GM19239 (cell line): ENCODE measurements at places on chromosomes 3 and 15.

GRCh38 chr3:113468539-113468938 is 27.2 kb upstream of the CFAP44 start:
- no peak for DNase-seq

- no peak for DNase-seq
These were observed 21.1 kb downstream of the OXNAD1 start for GRCh38 chr3:16286161-16286560.

- no peak for DNase-seq
These were observed 97.1 kb downstream of the CEMIP start for GRCh38 chr15:80876348-80876674.

DNA sequence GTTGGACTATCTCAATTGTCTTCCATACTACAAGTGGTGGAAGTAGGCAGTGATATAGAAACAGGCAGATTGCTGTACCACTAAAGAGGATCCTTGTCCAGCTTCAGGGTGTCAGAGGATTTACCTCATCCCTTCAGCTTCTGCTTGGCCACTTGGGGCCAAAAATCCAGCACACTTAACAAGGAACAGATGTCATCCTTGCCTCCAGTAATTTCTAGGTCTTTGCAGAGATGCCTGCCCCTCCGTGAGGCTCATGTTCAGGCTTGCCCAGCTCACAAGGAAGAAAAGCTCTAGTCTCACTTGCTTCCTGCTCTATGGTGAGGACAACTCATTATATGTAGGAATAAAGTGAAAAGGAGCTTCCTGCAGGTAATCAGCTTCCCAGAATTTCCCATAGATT is 510.3 kb downstream of the EPHA3 start:
- no peak for DNase-seq

DNA sequence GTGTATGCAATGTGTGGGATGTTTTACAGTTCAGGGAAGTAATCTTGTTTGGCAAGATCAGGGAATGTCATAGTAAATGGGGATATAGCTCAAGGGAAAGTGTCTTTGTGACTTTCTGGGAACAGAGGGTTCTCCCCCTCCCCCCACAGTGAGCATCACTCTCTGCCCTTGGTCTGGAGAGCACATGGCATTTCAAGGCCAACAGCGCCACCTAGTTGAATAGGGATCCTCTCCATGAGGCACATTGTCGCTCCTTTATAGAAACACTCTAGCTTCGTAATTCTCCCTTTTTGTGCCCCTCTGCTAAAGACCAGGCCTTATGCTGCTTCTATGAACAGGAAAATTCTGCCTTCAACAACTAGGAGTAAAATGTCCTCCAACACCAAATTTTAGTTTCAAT is 37.1 kb upstream of the ARNT2 start:
- DNase-seq = no peak

DNA sequence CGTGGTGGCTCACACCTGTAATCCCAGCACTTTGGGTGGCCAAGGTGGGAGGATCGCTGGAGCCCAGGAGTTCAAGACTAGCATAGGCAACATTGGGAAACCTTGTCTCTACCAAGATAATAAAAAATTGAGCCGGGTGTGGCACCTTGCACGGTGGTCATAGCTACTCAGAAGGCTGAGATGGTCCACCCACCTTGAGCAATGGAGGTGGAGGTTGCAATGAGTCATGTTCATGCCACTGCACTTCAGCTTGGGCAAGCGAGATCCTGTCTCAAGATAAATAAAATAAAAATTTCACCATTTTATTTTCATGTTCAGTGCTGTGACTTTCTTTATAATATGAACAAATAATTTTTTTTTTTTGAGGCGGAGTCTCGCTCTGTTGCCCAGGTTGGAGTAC is 12.5 kb downstream of the MAPK6 start:
- no peak for DNase-seq

- DNase-seq = no peak
These were observed 221.1 kb downstream of the SLCO3A1 start for GRCh38 chr15:92074646-92075045.

DNA sequence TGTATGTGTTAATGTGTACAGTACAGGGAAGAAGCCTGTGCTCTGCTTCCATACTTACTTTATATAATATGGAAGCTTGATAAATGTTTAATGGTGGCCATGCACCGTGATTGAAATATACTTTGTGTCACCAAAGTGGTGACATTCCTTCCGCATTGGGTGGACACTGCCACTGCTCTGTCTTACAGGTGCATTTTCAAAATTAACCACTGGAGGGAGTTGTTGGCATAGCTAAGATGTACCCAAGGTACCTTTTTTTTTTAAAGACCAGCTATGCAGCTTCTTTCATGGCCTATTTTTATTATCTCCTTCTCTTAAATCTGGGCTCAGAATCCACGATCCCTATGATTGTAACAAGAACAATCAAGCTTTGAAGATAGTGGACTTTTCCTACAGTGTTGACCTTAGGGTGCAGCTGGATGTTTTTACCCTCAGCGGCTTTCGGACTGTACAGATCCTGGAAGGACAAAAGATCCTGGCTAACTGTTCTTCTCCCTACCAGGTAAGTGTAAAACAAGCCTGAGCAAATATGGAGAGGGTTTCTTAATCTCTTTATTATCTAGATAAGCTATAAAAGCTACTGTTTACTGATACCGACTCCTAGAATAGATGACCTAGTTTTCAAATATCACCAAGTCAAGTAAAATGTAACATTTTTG is 21.6 kb upstream of the PAK6 start:
- no peak for DNase-seq

GRCh38 chr3:155889952-155890351 is 19.5 kb downstream of the GMPS start:
- no peak for DNase-seq

DNA sequence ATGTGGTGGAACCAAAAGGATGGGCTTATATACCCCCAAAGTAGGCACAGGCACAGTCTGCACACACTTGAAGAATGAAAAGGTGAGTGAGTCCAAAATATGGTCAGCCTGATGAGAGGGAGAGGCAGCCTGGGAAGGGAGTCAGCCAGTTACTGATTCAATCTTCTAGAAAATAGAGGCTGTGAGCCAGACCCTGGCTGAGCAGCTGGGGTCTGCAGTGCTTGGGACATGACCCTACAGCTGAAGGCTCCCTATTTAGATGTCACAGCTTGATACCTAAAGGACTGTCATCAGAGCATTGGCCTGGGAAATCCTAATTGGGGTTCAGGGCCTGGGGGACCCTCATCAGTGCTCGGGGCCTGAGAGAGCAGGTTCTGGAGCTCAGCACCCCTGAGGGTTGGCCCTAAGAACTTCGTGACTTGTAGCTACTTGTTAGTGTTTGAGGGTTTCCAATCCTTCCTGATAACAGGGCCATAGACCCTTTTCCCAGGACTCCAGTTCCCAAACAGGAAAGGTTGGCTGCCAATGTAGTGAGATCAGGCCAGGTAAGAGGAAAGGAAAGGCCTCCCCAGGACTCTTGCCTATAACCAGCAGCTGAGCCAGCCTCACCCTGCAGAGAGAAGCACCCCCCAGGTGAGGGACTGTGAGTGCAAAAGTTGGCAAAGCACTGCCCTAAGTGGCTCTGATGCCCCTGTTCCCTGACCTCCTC is 54.7 kb upstream of the SLCO2A1 start:
- DNase-seq = no peak

- DNase-seq = no peak
These were observed 158.6 kb upstream of the RORA start for GRCh38 chr15:61387675-61388074.

DNA sequence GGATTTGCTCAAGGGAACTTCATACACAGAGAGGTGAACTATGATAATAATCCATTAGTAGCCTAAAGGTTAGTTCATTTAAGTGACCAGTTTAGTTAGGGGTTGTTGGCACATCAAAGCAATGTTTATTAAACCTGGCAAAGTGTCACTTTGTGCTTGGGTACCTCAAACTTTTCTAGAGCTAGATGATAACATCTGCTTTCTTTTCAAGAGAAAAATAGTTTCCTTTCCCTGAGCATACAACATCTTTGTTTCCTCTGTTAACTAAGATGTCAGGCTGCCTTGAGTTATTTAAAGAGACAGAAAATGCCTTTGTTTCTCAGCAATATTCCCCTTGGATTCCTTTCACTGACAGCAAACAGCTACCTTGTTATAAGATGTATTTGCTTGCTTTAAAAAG is 26.7 kb upstream of the SMAD3 start:
- no peak for DNase-seq
